ENCODE measurements at places on chromosomes 2 and 18.

- no peaks in the 10 kb centered on the region for H3K27me3 ChIP-seq
- H3K36me3 ChIP-seq, result no peaks in the 10 kb centered on the region
- peak overlapping the region; percentile 52 for H3K4me3 ChIP-seq
- no peak overlapping the region for H3K27ac ChIP-seq
Observed at GRCh38 chr2:210503001-210503623, 26.6 kb upstream of the LANCL1 start.

DNA sequence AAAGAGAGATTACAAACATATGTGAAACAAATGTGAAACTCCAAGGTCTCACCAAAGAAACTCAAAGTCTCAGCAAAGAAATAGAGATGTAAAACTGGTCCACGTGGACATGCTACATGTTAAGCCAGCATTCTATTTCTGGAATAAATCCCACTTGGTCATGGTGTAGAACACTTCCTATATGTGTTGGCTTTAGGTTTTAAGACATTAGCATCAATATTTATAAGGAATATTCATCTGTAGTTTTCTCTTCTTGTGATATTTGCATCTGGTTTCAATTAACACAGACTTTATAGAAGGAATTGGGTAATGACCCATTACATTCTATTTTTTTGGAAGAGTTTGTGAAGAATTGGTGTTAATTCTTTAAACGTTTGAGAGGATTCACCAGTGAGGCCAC is 133.1 kb downstream of the COPS8 start:
- no peak overlapping the region for H3K27ac ChIP-seq
- no peak for DNase-seq
- no peaks in the 10 kb centered on the region for H3K36me3 ChIP-seq
- no peaks in the 10 kb centered on the region for H3K27me3 ChIP-seq

GRCh38 chr2:176186024-176186423 is 2.4 kb upstream of the HOXD1 start:
- H3K27me3 ChIP-seq, result peaks cover 5% of the 10 kb centered on the region
- H3K27ac ChIP-seq, result no peak overlapping the region
- DNase-seq, result no peak
- no peaks in the 10 kb centered on the region for H3K4me1 ChIP-seq
- H3K36me3 ChIP-seq, result no peaks in the 10 kb centered on the region

GRCh38 chr2:128442891-128443302 is 124.2 kb upstream of the HS6ST1 start:
- no peaks in the 10 kb centered on the region for H3K4me1 ChIP-seq
- H3K27me3 ChIP-seq, result peaks cover 6% of the 10 kb centered on the region
- no peak overlapping the region for H3K27ac ChIP-seq

GRCh38 chr2:235087832-235088495 is 136.1 kb downstream of the SH3BP4 start:
- H3K36me3 ChIP-seq, result no peaks in the 10 kb centered on the region
- H3K4me1 ChIP-seq, result no peaks in the 10 kb centered on the region
- no peak for DNase-seq
- H3K27me3 ChIP-seq, result no peaks in the 10 kb centered on the region
- H3K27ac ChIP-seq, result no peak overlapping the region

DNA sequence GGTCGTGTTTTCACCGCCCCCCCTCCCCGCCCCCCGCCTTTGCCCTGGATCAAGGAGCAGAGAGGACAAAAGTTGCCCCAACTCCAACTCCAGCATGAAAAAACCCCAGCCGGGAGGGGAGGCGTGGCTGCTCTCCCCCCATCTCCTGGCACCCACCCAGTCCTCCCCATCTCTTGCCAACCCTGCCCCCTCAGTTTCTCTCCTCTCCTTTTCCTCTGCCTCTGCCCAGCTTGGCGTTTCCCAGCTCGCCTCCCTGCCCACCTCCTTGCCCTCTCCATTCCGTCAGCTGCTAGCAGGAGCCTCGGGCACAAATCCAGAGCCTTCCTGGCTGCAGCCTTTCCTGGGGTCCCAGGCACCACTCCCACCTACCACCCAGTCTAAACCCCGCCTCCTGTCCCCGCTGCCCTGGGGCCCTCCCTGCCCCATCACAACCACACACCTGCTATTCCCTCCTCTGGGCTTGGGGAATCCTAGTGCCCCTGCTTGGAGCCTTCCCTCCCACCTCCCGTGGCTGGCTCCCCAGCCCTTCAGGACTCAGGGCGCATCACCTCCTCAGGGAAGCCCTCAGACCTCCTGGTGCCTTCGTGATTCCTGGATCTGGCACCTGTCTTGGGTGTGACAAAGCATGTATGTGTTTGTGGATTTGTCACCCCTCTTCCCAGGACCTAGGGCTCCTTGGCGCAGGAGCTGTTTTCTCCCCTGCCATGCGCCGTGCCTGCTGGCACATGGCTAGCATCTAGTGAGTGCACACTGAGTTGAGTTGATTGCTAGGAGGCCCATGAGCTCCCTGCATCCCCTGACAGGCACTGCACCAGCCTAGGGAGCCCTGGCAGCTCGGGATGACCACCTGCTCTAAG is 209.1 kb downstream of the TFCP2L1 start:
- H3K27me3 ChIP-seq, result no peaks in the 10 kb centered on the region
- H3K4me1 ChIP-seq, result peaks cover 22% of the 10 kb centered on the region
- peak overlapping the region; percentile 56 for H3K4me3 ChIP-seq
- DNase-seq, result peak; percentile 9

- peaks cover 82% of the 10 kb centered on the region for H3K27me3 ChIP-seq
- H3K27ac ChIP-seq, result no peak overlapping the region
- H3K4me3 ChIP-seq, result no peak overlapping the region
- no peaks in the 10 kb centered on the region for H3K4me1 ChIP-seq
- DNase-seq, result no peak
Observed at GRCh38 chr18:75728621-75729020, 301.1 kb upstream of the SMIM21 start.

DNA sequence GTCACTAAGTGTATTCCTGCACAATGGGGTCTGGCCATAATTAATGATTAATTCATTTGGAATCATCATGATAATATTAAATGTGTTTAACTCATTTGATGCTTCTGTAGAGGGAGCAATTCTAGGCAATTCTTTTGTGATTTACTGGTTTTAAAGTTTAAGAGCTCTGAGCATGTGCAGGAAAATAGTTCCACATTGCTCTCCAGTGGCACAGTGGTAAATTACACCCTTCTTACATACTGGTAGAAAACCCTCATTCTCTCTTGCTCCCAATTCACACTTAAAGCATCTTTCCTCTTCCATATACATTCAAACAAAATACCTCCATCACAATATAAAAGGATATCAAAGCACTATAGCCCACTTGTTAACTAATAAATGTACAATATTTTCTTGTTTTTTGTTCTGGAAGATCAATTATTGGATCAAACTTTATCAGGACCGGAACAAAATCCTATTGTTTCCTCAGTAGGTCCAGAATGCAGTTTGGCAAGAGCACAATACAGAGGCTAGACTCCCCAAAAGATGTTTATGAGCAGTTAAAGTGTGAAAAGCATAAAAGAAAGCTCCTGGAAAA is 844.3 kb downstream of the MBD2 start:
- 0 out of 2 replicates have a peak, but pooled peaks cover 3% of the 10 kb centered on the region for H3K27me3 ChIP-seq
- no peak overlapping the region for H3K4me3 ChIP-seq
- H3K4me1 ChIP-seq, result no peaks in the 10 kb centered on the region
- H3K36me3 ChIP-seq, result no peaks in the 10 kb centered on the region

DNA sequence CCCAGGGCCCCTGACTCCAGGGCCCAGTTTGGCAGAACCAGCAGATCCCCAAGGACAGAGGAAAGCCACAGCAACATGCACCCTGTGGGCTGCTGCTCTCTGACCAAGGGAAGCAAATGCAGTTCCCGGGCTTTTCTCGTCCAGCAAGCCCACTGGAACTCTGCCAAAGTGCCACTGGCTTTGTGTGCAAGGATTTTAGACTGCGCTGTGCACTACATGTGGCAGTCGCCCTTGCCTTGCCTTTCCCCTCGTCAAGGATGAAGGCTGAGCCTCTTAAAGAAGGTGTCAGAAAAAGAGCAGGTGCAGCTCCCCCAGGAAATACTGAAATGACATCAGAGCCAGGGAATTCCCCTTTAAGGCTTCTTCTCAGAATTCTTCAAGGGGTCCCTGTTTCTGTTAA is 199.2 kb downstream of the TFCP2L1 start:
- no peak overlapping the region for H3K27ac ChIP-seq
- no peaks in the 10 kb centered on the region for H3K27me3 ChIP-seq
- no peak overlapping the region for H3K4me3 ChIP-seq
- no peak for DNase-seq

DNA sequence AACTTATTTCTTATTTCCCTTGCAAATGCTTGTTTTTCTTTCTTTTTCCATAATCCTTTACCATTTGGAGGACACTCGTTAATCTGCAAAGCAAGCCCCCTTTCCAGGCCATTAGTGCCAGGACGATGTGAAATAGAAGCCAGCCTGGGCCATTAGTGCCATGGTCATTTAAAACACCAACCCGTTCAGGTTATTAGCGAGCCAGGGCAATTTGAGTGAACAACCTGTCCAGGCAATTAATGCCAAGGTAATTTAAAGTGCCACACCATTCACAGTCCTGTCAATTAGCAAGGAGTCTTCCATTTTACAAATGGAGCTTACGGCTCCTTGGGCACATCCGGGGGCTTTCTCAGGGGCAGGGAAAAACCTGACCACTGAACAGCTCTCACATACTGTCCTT is 370.6 kb downstream of the HRH4 start:
- DNase-seq, result no peak
- H3K27ac ChIP-seq, result no peak overlapping the region
- H3K36me3 ChIP-seq, result no peaks in the 10 kb centered on the region
- no peaks in the 10 kb centered on the region for H3K4me1 ChIP-seq
- peaks cover 81% of the 10 kb centered on the region for H3K27me3 ChIP-seq

DNA sequence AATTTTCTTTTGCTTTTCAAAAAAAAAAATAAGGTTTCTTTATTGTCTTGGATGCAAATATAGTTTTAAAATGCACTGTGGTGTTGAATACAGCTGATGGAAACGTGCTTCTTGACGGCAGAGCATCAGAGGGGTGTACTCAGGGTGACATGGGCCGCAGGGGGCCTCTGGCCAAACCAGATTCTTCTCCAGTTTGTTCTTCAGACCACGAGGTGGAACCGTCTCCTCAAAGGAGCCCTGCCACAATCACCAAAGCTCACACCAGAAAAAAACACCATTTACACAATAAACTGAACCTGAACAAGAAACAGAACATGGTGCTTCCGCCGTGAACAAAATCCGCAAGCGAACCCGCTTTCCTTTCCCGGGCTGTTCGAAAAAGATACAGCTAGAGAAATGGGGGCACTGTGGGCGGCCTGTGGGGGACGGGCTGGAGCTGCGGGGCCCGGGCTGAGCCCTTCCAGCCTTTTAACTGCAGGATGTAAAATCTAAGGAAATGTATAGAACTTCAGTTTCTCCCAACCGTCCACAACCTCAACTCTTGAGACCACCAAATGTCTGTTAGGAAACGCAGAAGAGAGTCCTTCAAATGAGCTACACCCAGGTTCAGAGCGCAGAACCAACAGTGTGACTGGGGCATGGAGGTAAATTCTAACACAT is 34.5 kb downstream of the PSMG2 start:
- no peak for DNase-seq
- no peaks in the 10 kb centered on the region for H3K27me3 ChIP-seq
- no peaks in the 10 kb centered on the region for H3K36me3 ChIP-seq
- H3K4me3 ChIP-seq, result no peak overlapping the region

- no peak for DNase-seq
- H3K27me3 ChIP-seq, result peaks cover 45% of the 10 kb centered on the region
Observed at GRCh38 chr2:60281730-60282129, 271.7 kb downstream of the BCL11A start.

DNA sequence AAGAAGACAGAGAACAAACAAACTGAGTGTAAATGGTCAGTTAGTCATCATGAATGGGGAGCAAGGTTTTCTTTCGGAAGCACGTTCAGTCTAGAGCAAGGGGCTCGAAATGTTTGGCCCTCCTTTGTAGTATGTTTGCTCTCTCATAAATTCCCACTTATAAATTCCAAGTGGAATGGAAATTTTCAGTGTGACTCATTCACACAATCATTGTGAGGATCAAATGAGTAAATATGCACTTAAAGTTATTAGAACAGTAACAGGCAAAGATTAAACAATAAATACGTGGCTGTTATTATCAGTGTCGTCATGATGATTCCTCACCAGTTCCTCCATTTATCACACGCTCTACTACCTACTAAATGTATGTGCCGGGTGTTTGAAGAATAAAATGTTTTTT is 10.5 kb downstream of the CNGA3 start:
- DNase-seq, result peak; percentile 94
- H3K27me3 ChIP-seq, result no peaks in the 10 kb centered on the region
- H3K27ac ChIP-seq, result peak overlapping the region; percentile 81
- peak overlapping the region; percentile 13 for H3K4me3 ChIP-seq
- H3K36me3 ChIP-seq, result no peaks in the 10 kb centered on the region

DNA sequence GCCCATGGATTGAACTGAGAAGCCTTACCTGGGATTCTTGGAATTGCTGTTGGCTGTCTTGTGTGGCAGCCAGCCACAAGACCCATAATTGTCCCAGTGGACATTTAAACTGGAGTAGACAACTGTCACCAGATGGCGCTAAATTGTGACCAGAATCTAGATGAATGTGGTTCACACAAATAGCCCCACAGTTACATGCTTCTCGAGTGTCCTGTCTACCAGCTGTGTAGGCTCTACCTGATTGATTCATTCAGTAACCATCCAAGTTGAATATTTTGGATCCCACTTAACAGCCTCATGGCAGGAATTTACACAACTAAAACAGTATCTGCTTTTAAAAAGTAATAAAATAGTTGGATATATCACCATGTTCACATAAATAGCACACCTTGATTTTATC is 73.2 kb downstream of the MAP4K4 start:
- H3K4me3 ChIP-seq, result no peak overlapping the region
- H3K27me3 ChIP-seq, result no peaks in the 10 kb centered on the region
- H3K36me3 ChIP-seq, result 0 out of 2 replicates have a peak, but pooled peaks cover 6% of the 10 kb centered on the region
- peak; percentile 76 for DNase-seq
- H3K4me1 ChIP-seq, result peaks cover 25% of the 10 kb centered on the region

- no peaks in the 10 kb centered on the region for H3K27me3 ChIP-seq
- H3K4me3 ChIP-seq, result no peak overlapping the region
- H3K4me1 ChIP-seq, result peaks cover 28% of the 10 kb centered on the region
- DNase-seq, result peak; percentile 64
Observed at GRCh38 chr2:227460070-227460485, 11.9 kb upstream of the AGFG1 start.

DNA sequence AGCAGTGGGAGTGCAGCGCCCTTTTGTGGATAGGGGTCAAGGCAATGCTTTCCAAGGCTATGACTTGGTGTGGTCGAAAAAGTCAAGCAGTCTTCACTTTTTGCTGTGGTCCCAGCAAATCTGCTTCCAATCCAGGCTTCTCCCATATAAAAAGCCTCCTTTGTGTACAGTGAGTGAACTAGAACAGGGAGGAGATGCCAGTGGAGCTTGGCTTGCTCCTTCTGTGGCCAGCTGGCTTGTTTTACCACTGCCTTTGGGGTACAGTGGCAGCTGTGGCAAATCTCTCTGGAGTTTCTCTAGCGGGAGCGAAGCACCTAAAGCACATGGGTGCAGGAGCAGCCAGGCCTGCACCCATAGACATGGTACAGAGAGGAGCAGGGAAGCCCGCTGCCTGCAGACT is 103.5 kb downstream of the MSH2 start:
- peaks cover 9% of the 10 kb centered on the region for H3K4me1 ChIP-seq
- H3K27me3 ChIP-seq, result no peaks in the 10 kb centered on the region
- H3K36me3 ChIP-seq, result no peaks in the 10 kb centered on the region
- H3K4me3 ChIP-seq, result no peak overlapping the region
- no peak for DNase-seq

- H3K27ac ChIP-seq, result no peak overlapping the region
- no peaks in the 10 kb centered on the region for H3K4me1 ChIP-seq
- H3K4me3 ChIP-seq, result no peak overlapping the region
- H3K36me3 ChIP-seq, result no peaks in the 10 kb centered on the region
- H3K27me3 ChIP-seq, result no peaks in the 10 kb centered on the region
Observed at GRCh38 chr2:96524482-96525210, 11.9 kb upstream of the ARID5A start.

All from PC-3 (cell line).